Prostate gland (tissue), 2 donors: ENCODE measurements at places on chromosomes 7 and 10. TPM values are rescaled to one million over a fixed set of nuclear protein-coding genes. Genes with fewer than 3 reads are reported as not detected.

NRG3 gene
- total RNA-seq, result not detected

LLCFC1 gene
- total RNA-seq, result 6.4 TPM

GRCh38 chr10:114550756-114551635 is 107.1 kb downstream of the ABLIM1 start:
- no peaks in the 10 kb centered on the region for H3K27me3 ChIP-seq
- H3K27ac ChIP-seq, result no peak overlapping the region
- no peaks in the 10 kb centered on the region for H3K36me3 ChIP-seq

GRCh38 chr10:79267499-79267898 is 79.8 kb upstream of the PPIF start:
- no peaks in the 10 kb centered on the region for H3K36me3 ChIP-seq
- DNase-seq, result no peak
- peaks cover 14% of the 10 kb centered on the region for H3K4me1 ChIP-seq
- no peaks in the 10 kb centered on the region for H3K27me3 ChIP-seq
- H3K4me3 ChIP-seq, result no peak overlapping the region
- H3K27ac ChIP-seq, result peak overlapping the region; percentile 39

DNA sequence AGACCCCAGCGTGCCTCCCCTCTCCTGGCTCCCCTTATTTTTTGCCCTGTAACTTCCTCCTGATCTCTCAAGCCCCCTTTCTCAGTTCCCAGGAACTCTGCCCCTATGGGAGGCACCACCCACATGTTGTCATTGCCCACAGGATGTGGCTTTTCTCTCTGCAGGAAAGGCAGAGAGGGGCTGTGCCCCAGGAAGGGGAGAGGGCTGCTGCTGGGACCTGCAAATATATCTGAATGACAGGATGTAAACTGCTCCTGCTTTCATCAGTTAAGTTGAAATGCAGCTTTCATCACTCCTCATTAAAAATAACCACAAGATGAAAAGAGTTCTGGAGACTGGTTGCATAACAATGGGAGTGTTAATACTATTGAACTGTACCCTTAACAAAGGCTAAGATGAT is 103.3 kb downstream of the CLEC2L start:
- no peak overlapping the region for H3K4me3 ChIP-seq
- no peaks in the 10 kb centered on the region for H3K27me3 ChIP-seq
- H3K36me3 ChIP-seq, result peaks cover 10% of the 10 kb centered on the region
- H3K4me1 ChIP-seq, result no peaks in the 10 kb centered on the region

DNA sequence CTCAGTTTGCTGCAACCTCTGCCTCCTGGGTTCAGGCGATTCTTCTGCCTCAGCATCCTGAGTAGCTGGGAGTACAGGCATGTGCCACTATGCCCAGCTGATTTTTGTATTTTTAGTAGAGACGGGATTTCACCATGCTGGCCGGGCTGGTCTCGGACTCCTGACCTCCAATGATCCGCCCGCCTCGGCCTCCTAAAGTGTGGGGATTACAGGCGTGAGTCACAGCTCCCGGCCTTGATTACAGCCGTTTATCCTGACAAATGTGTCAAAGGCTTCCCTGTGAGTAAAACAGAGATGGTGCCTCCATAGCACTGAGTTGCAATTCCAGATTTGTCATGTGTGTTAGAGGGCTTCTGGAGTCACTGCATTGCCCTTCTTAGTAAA is 273.7 kb downstream of the CCDC3 start:
- no peak overlapping the region for H3K27ac ChIP-seq
- DNase-seq, result no peak
- no peaks in the 10 kb centered on the region for H3K36me3 ChIP-seq
- no peak overlapping the region for H3K4me3 ChIP-seq

- no peaks in the 10 kb centered on the region for H3K4me1 ChIP-seq
- no peaks in the 10 kb centered on the region for H3K36me3 ChIP-seq
- H3K27me3 ChIP-seq, result no peaks in the 10 kb centered on the region
Measured at GRCh38 chr7:78073609-78074382, 275.2 kb downstream of the PHTF2 start.

- no peaks in the 10 kb centered on the region for H3K36me3 ChIP-seq
- no peak overlapping the region for H3K4me3 ChIP-seq
- DNase-seq, result no peak
- no peak overlapping the region for H3K27ac ChIP-seq
- no peaks in the 10 kb centered on the region for H3K4me1 ChIP-seq
Measured at GRCh38 chr7:11416641-11417458, 415.1 kb downstream of the THSD7A start.

GRCh38 chr10:6108631-6109443 is 20.0 kb downstream of the RBM17 start:
- H3K36me3 ChIP-seq, result no peaks in the 10 kb centered on the region
- H3K4me3 ChIP-seq, result no peak overlapping the region
- H3K27me3 ChIP-seq, result no peaks in the 10 kb centered on the region
- peak overlapping the region; percentile 50 for H3K27ac ChIP-seq
